ENCODE measurements at places on chromosomes 11 and 22.

DNA sequence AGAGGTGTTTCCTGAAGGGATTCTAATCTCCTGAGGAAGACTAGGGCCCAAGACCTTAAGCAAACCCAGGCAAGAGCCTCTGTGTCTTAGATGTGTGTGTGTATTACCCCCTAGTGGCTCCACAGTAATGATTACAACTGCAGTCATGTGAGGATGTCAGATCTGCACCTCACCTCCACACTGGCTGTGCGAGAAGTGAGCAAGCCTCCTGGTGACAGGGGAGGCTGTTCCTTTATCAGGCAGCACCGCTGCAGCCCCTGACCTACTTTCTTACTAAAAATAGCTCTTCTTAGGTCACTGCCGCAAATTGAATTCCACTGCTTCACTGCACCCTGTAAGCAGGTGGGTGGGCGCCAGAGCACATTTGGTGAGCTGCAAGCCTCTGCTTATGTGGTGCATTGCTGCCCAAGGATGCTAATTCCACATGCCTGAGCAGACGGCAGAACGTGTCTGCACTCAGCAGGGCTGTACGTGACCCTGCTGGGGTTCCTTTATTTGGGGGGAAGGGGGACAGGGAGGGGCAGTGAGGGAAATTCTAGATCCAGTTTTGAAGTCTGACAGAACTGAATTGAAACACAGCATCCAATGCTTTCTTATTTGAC is 112.4 kb downstream of the KCNC1 start:
- DNase-seq = no peak

- DNase-seq = no peak
Observed at GRCh38 chr11:133762538-133762937, 82.8 kb downstream of the SPATA19 start.

GRCh38 chr22:40789131-40789530 is 30.0 kb downstream of the SLC25A17 start:
- DNase-seq = no peak

DNA sequence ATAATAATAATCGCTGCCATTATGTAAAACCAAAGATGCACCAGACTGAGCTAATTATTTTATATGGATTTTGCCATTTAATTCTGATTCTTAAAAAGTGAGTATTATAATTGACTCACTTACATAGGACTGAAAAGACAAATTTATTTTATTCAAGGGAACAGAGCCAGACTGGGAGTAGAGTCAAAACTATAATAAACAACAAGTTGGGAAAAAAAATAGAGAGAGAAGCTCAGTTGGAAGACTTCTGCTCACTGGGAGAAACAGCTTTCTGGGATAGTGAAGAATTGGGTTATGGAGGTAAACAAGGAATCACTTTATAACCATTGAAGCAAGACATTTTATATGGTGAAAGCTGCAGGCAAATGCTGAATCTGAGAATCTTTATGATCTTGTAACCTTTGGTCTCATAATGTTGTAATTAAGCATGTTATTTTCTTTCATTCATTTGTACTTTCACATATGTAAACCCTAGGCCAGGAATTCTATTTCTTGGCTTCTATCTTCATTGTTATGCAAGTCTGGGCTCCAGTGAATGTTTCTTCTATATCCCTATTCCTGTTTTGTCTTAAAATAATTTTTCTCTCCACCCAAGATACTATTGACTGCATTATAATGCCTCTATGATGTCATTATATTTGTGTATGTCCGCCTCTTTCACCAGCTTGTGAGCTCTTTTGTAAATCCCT is 725.3 kb upstream of the CCDC179 start:
- no peak for DNase-seq

GRCh38 chr11:31809857-31810778 is 1.0 kb downstream of the PAX6 start:
- DNase-seq = no peak

GRCh38 chr11:100188137-100188783 is 498.8 kb upstream of the ARHGAP42 start:
- DNase-seq = no peak

DNA sequence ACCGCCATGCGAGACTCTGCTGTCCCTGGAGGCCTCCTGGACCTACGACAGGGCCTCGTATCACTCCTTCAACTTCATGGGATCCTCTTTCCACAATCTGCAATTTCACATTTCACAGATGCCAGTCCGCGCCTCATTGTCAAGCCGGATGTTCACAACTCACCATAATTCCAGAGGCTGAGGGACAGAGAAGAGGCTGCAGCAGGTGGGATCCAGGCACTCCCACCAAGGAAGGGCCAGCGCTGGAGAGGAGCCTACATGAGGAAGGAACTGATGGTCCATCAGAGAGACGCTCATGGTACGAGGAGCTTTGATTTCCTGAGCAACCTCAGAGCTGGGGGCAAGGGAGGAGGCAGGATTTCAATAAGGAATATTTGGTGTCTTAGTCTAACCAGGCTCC is 495.0 kb downstream of the BRD1 start:
- DNase-seq = no peak

GRCh38 chr11:111170761-111171379 is 74.7 kb upstream of the POU2AF2 start:
- DNase-seq = no peak

DNA sequence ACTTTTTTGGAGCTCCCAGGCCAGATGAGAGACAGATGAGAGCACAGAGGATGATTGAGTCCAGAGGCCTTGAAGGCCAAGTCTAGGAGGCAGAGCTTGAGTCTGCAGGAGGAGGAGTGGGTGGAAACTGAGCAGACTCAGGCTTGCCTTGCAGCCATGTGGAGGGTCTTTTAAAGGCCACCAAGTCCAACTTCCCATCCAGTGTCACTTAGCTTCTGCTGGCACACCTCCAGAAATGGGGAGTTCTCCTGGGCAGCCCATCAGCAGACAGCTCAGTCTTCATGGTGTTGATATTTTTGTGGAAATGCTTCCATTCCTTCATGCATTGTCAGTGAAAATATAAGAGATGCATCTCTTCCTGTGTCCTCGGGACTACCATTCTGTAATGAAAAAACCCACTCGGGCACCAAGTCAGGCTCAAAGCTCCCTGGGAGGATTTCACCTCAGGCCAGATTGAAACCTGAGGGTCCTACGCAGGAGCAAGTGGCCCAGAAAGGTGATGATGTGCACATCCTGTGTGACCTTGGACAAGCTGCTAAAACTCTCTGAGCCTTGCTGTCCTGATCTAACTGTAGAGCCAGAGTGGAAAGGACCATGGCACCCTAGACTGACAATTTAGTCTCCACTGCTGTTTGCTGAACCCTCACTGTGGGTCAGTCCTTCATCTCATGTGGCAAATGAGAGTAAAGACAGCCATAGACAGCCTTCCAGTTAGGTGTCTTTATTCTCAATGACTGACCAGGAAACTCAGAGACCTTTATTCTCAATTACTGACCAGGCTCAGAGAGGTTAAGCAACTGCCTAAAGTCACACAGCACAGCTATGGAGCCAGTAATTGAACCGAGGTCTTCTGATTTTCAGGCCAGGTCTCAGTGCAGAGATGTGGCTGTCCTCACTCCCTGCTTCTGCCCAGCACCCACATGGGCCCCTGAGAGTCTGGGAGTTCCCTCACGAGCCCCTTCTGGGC is 2.9 kb upstream of the LRRC32 start:
- no peak for DNase-seq

DNA sequence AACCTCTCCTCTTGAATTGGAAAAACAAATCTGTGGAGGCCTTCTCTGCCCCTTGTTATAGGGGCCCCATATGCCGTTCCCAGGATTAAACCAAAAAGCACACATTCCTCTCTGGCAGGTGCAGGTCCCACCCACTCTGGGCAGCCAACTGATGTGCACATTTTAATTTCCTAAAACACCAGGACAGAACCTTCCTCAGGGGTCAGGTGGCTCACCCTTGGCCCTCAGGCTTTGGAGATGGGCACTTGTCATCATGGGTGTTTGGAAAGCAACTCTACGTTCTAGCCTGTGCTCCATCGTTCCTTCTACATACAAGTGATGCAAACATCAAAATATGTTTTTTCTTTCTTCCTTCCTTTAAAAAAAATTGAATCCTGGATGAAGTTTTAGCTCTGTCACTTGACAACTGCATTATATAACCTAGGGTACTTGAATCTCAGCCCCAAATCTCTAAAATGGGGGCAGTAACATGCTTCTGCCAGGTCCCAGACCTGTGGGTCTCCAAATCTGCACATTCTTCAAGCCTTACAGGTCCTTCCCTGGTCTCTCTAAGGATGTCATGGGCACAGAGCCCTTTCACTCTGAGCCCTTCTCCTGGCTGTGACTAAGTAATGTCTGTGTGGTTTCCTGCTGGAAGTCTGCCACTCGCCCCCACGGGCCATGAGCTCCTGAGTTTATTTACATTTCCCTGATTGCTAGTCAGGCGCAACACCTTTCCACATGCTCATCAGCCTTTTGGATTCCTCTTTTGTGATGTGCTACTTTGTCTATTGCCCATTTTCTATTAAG is 43.8 kb downstream of the KCNQ1OT1 start:
- DNase-seq = no peak

DNA sequence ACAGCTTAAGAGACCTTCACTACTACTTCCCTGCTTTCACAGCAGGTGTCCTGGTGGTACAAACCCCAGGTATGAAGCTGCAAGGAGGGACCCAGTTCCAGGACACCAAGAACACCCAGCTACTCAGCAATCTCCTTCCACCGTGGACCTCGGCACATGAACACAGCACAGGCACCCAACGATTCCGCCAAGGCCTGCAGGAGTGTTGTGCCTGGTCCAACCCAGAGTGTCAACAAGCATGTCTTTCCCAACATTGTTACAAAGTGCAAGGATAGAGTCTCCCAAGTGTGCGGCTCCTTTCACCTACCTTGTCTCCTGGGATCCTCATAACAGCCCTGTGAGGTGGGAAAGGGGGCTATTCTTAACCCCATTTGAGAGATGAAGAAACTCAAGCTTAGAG is 11.8 kb downstream of the PATZ1 start:
- no peak for DNase-seq

GRCh38 chr22:46065691-46066454 is 84.5 kb upstream of the PPARA start:
- DNase-seq = no peak

GRCh38 chr11:35157814-35158700 is 19.1 kb downstream of the CD44 start:
- DNase-seq = no peak
